ENCODE measurements at places on chromosomes 2 and 18. TPM values are rescaled to one million over a fixed set of nuclear protein-coding genes. Genes with fewer than 3 reads are reported as not detected.
A peak's percentile ranks its signal among the peaks of the same experiment; 100 is the strongest.

DNA sequence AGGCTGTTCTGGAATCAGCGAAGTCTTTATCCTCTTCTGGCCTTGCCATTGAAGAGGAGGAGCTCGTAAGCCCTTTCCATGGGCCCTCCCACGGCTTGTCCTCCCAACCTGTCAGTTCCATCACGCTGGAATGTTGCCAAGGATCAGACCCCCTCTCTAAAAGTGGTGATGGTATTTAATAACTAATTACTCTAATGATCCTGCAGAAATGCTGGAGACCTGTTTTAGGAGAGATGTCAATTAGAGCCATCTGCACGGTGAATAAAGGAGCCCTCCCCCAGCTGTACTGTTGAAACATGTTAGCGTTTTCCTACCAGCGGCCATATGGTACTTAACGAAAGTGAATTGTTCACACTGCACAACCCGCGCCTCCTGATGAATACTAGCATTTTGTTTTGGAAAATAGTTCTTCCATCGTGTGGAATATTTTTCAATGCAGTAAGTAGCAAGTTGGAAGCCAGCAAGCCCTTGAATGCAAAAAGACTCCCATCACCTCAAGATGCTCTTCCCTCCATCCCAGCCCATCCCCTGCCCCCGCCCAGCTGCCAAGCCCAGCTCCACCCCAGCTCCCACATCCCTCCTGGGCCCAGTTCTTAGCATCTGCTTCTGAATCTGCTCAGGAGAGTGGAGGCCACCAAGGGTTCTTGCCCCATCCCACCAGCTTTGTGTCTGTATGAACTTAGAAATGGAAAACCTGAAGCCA is 145.4 kb downstream of the KLHL29 start:
- DNase-seq, result no peak

GRCh38 chr2:133326652-133327397 is 241.4 kb downstream of the NCKAP5 start:
- no peak for DNase-seq

DNA sequence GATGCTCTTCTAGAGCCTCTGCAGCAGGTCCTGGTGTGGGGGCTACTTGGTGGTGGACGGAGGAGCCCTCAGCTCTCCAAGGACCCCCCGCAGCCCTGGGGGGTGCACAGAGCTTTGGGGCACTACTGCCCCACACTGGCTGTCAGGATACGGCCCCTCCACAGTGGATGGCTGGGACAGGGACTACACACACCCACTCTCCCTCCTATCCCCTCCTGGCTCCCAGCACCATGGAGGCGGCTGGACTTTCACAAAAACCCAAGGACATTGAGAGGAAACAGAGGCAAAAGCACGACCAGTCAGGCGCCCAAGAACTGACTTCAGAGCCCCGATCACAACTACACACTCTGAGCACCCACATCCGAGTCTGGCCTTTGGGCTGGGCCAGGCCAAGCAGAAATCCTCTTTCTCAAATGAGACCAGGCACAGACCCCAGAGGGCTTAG is 12.6 kb downstream of the GPR35 start:
- DNase-seq, result no peak

- DNase-seq, result no peak
Observed at GRCh38 chr2:203395858-203396257, 67.7 kb downstream of the ABI2 start.

- DNase-seq, result no peak
Observed at GRCh38 chr2:85666435-85667316, 1.3 kb downstream of the SFTPB start.

GRCh38 chr2:141317986-141318385 is 812.8 kb downstream of the LRP1B start:
- DNase-seq, result no peak

GRCh38 chr2:105645938-105646773 is 98.6 kb upstream of the NCK2 start:
- DNase-seq, result no peak

DNA sequence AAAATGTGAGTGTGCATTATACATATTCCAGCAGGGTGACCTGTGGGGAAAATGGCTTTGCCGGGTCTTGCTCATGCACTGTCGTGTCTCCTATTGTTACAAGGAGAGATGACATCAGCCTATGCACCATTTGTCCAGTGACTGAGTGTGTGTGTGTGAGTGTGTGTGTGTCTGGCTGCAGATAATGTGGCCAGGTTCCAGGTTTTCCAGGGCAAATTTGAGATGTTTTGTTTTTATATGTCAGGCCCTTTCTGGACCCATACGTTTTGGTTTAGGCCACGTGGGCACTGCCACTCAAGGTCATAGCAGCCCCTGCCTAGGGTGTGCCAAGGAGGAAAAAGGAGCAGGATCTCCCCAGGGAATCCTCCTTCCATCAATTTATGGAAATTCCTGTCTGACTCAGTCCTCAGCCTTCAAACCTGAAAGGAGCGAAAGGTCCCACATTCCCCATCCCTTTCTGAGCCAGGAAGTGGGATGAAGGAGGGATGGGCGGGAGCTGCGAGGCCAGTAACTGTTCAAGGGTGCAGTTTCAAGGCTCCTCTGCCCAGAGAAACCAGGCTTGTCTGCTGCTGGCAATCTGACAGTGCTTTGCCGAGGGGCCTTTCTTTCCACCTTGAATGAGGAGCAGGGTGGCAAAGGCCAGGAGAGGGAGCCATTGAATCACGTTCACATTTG is 93.0 kb upstream of the SMAD2 start:
- peak; percentile 51 for DNase-seq

GRCh38 chr2:231891514-231891905 is 34.7 kb downstream of the NPPC start:
- no peak for DNase-seq

- DNase-seq, result peak; percentile 30
Observed at GRCh38 chr2:8514796-8515758, 166.8 kb upstream of the ID2 start.

ABCB11 gene
- total RNA-seq, result 0.27 TPM

IGFBP2 gene
- total RNA-seq, result 8.3 TPM

All from hematopoietic multipotent progenitor cell (in vitro differentiated cells).